Hepatic stellate cell (primary cell): ENCODE measurements at places on chromosomes 1 and 21.
A peak's percentile ranks its signal among the peaks of the same experiment; 100 is the strongest.

DNA sequence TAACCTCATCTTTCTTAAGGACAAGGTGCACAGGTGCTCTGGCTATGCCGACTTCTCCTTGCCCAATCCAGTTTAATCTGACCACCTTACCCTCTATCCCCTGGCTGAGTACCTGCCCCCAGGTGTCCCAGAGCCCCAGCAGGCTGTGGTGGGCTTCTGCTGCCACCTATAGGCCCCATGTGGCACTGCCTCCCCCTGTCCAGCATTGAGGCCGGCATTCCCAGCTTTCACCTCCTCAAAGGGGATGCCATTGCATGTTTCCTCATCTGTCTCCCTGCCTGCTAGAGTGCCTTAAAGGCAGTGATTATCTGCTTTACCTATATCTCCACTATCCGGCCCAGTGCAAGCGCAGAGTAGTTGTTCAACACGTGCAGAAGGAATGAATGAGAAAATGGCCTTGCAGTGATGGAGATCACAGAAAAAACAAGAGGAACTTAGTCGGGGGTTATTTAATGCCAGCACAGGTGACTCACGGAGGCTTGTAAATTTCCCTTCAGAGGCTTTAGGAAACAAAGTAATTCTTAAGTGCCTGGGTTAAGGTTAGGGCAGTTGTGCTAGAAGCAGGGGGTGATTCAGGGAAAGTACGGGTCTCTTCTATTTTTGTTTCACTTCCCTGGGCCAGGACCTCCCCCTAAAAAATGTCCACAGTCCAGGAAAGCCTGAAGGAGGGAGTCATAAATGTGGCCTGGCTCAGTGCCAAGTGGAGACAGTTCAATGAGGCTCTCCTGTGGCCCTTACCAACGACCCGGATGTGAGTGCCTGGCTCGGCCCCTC, 131.8 kb upstream of the NGF start:
- DNase-seq: peak; percentile 72

DNA sequence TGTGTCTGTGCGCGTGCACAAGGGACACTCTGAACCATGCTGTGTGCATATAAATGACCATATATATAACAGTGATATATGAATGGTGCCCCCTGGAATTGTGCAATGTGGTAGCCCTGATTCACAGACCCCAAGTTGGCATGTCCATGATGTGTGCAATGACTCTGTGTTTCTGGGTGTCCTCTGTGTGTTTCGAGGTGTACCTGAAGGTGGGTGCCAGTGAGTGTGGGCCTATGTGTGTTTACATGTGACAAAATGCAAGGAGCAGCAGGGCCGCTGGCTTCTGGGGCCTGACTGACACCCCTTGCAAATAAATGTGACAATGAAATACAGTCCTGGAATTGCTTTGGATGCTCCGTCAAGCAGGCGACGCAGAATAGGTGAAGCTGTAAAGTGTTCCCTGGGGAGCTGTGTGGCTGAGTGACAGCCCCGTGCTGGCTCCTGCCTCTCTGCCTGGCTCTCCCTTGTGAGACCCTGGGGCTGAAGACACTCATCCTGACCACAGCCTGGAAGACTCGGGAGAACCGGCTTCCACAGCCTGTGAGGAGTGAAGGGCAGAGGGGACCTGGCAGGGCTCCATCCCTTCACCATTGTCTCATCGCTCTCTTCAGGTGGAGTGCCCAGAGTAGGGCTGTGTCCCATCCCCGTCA, 38.2 kb upstream of the CSF3R start:
- no peak for DNase-seq

- no peak for DNase-seq
These were observed 20.1 kb upstream of the NKAIN1 start for GRCh38 chr1:31259746-31260145.

DNA sequence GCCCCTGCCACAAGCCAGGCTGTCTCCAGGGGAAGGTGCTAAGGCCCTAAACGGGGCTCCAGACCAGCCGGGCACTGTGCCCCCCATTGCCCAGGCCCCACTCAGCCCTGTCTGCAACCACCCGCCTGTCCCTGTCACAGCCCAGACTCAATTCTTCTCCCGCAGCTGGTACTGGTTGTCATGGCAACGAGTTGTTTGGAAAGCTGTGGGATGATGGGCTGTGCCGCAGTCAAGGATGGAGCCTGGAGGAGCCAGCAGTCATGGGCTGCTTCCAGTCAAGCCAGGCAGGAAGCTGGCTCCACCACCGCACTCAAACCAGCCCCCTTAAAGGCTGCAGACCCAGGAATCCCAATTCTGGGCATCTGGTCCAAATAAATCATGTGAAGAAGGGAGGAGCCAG, 4.2 kb downstream of the SPOCD1 start:
- peak; percentile 73 for DNase-seq

DNA sequence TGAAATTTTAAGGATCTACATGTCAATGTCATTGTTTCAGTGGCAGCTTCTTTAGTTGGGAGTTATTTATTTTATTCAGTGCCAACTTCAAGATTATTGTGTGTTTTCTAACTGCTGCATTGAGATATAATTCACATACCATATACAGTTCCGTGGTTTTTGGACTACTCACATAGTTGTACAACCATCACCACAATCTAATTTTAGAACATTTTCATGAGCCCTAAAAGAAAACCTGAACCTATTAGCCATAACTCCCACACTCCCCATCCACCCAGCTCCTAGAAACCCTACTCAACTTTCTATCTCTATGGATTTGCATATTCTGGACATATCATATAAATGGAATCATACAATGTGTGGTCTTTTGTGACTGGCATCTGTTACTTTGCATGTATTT, 220.0 kb downstream of the LRRC40 start:
- DNase-seq: no peak

DNA sequence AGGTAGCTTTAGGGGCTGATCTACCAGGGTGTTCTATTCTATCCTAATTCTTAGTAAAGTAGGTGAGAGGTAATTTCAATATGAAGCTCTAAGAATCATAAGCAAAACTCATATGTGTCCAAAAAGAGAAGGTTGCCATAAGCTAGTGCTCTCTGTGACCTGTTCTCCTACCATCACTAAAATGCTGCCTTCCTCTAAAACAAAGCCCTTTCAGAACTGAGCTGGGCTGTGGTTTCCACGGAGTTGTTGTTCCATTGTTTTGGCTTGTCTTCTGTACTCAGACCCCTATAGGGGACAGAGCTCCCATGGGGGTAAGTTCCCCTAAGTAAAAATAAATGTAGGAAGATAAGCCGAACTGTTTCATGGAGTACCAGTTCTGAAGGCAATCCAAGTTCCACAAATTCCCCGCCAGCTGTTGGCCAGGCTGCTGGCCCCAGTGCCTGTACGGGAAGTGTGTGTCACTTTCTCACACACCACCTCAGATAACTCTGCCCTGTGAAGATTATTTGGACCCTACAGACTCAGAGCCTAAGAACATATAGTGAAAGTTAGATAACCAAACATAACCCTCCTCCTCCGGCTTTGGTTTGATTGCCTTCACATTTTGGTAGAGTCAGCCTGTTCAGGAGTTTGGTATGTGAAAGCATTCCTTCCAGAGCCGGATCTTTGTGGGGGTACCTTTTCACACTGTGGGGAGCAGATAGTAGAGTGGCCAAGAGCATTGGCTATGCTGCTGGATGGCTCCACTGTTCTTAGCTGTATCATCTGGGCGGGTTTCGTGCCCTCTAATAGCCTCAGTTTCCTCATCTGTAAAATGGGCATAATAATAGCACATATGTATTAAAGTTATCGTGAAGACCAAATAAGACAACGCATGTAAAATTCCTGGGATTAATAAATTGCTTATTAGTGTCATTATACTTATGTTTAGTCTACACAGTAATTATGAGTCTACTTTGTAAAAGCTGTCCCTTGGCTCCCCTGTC, 10.8 kb downstream of the DPT start:
- DNase-seq: no peak

- peak; percentile 66 for DNase-seq
These were observed 7.1 kb downstream of the MYBPHL start for GRCh38 chr1:109299558-109300343.

DNA sequence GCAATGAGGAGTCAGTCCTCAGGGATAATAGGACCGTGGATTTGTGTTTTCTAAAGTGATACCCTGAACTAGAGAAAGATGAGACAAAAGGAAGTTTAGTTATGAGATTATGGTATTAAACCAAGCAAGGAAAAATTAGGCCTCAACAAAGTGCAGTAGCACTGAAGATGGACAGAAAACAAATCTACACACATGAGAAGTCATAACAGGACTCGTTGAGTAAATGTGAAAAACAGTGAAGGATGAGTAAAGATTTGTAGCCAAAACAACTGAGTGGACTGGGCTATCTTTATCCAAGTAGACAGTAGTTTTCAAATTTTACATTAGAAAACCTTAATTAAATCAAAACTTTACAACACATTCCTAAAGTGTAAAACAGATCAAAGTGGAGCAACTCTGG, 15.0 kb downstream of the EPRS1 start:
- no peak for DNase-seq

- DNase-seq: no peak
These were observed 13.0 kb downstream of the PKP1 start for GRCh38 chr1:201296352-201296751.

DNA sequence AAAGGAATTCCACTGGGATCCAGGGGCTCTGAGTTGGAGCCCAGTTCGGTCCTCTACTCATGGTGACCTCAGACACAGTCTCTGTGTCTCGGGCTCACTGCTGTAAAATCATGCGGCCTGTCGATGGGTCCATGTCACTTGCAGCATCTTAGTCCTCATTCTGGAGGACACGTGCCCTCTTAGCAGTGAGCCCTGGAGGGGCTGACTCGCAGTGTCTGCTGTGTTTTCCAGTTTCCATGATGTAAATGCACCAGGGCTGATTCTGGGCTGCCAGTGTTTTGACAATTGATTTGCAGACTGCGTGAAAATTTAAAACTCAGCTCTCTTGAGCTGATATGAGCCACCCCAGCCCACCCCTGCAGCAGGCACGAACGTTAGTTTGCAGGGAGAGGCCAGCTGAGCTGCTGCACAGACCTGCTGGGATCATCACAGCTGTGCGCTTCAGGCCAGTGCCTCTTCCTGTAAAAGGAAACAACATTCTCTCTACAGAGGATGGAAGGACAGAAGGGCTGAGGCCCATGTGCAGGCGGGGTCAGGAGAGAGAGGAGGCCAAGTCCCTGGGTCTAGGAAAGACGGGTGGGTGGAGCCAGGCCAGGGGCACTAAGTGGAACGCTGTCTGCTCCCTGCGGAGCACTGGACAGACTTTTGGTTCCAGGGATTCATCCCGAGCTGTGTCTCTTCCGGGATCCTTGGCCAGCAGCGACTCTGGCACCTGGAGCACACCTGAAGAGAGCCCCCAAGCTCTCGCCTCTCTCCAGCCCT, 42.6 kb downstream of the RSPH1 start:
- no peak for DNase-seq

- peak; percentile 13 for DNase-seq
These were observed 604.5 kb downstream of the PLPP3 start for GRCh38 chr1:55974714-55975441.

DNA sequence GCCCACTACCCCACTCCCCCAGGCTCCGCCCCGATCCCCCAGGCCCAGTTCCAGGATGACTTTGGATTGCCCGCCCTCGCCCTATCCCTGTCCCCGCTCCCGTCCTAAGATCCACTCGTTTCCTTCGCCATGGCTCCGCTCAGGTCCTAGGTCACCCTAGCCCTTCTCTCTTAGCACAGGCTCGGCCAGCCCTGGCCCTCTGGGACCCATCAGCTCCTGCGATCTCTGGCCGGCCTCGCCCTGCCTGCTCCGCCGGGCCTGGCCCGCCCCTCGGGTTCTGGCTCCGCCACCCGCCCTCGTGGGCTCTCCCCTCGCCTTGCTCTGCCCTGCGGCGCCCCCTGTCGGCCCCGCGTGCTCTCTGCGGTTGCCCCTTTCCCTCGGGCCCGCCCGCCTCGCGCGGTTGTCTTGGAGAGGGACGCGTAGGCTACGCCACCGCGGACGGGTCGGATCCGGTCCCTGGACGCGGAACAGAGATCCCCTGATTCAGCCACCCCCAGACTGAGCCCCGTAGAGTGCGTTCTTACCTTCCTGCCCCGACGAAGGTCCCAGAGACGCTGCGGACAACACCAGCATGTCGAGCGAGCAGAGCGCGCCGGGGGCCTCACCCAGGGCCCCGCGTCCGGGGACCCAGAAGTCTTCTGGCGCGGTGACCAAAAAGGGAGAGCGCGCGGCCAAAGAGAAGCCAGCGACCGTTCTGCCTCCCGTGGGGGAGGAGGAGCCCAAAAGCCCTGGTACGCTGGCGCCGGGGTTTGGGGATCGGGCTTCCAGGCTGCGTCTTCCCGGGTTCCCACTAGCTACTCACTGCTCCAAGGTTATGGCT, at the start of gene LRRC71:
LRRC71 (plus strand) TSS at position 400 of the 820 bp plus-strand sequence; CDS start at position 572, 172 bp downstream.
- peak; percentile 92 for DNase-seq

DNA sequence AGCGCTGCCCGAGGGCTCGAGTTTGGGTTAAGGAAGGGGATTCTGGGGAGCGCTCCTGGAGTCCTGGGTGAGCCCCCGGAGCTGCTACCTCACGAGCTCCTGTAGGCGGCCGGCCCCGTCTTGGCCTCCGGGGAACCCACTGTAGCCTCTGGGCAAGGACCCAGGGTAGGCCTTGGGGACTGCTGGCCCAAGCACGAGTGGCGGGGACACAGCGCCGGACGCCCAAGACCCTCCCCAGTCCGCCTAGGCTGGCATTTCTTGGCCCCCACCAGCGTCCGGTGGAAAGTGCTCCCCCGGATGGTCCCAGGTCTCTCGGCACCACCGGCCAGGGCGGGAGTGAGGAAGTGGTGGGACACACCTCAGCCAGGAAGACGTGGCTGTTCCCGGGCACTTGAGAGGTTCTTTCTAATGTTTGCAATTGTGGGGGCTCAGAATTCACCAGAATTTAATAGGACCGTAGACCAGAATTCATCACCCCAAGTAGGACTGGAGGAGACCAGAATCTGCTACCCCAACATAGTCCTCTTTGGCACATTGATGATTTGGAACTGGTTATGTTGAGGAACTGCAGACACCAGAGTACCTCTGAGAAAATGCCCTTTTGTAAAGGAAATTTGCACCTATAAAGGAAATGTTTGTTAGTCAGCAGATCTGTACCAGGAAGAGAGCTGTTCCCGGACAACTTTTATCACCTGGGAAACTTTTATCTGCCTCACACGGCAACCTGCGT, 622 bp upstream of the TMPRSS2 start:
- DNase-seq: no peak

- DNase-seq: no peak
These were observed 325.0 kb upstream of the ESRRG start for GRCh38 chr1:217048104-217048707.

DNA sequence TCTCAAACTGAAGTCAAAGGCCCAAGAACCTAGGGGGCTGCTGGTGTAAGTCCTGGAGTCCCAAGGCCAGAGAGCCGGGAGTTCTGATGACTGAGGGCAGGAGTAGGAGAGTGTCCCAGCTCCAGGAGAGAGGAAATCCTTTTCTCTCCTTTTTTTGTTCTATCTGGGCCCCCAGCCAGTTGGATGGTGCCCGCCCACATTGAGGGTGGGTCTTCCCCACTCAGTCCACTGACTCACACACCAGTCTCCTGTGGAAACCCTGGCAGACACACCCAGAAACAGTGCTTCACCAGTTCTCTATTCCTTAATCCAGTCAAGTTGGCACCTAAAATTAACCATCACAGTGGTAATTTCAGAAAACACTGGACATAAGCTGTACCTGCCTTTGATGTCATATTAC, 12.7 kb upstream of the WDR26 start:
- no peak for DNase-seq

- no peak for DNase-seq
These were observed 114.3 kb upstream of the RUNX1 start for GRCh38 chr21:35163411-35163810.

- no peak for DNase-seq
These were observed 37.3 kb upstream of the VANGL1 start for GRCh38 chr1:115604508-115604907.
